ENCODE measurements at places on chromosomes 12 and 14.

DNA sequence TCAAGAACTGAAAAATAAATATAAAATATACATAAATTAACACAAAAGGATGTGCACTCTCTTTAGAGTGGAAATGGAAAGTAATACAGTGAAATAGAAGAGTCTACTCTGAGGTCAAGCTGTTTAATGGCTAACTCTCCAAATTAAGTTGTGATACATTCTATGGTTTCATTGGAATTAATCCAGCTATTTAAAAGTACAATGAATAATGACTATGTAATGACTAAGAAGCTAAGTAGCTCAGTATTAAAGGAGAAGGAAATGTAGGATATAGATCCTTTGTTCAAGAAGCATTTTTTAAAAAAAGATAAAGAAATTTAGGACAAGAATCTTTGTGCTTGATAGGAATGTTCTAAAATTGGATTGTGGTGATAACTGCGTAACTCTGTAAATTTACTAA lies 85.3 kb downstream of the LRP6 start:
- DNase-seq, result no peak

DNA sequence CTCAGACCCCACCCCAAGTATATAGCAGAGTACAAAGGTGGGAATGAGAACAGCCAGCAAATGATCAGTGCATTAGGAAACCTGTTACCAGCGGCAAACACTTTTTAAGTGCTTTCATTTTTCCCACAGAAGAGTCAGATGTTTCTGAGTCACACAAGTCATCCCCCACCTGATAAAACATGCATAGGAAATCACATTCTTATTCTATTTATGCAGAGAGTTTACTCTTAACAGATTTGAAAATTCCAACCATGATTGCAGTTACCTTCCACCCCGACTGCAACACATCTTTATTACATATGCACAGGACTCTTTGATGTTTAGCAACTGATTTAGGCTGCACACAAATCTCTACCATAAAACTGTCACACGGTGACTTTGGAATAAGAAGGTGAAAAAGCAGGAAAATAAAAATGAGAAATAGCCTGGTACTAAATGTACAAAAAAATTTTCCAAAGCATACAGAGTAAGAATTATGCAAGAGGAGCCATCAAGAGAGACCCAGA lies 236.4 kb downstream of the PAWR start:
- no peak for DNase-seq

DNA sequence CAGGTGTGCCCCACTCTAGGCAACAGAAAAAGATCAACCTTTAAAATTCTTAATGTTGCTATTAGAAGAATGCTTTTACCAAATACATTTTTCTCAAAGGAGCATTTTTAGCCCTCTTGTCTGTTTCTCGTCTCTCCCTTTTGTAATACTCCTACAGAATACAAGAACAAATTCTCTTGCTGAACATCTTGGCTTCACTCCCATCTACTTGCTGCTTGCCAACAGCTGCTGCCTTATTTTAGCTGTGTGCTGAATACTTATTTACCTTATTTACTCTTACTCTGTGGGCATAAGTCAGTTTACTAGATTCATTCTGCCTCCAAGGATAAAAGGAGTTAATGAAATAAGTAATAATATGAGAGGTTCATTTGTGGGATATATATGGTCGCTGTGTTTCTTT lies 70.8 kb downstream of the POLR3B start:
- no peak for DNase-seq

GRCh38 chr14:87229131-87229530 lies 763.9 kb downstream of the GALC start:
- no peak for DNase-seq

GRCh38 chr12:42915426-42915825 lies 325.9 kb upstream of the PRICKLE1 start:
- DNase-seq, result no peak

GRCh38 chr12:127771546-127771945 lies 495.4 kb upstream of the TMEM132C start:
- DNase-seq, result no peak

DNA sequence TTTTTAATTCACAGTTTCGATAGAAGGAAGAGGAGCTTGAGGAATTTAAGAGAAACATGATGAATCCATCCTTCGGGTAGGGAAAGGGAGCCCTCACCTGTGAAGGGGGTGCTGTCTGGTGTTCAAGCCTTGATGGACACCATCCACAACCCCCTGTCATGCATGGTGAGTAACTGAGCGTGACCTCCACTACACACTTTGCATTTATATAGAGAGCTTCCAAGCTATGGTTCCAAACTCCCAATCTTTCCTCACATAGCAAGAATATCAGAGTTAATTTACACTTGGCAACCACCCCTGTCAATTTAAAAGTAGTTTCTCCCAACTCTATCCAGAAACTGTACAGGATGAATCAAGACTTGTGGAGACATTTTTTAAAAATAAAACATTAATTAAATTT lies 13.1 kb upstream of the NID2 start:
- DNase-seq, result no peak

DNA sequence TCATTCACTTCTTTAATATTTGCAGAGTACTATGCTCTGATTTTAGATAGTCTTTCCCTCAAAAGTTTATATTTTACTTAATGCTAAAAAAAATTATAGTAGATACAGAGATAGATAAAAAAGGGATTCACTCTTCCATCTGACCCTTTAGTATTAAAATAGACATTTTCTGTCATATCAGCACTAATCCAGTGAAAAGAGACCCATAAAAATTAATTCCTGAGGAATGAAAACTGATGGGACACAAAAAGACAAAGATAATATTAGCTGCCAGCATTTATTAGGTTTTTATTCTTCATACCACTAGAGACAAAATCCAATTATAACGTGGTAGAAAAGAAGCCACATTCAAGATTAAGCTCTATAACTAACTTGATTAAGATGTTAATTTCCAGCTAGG lies 45.3 kb downstream of the SOS2 start:
- no peak for DNase-seq

- no peak for DNase-seq
Measured at GRCh38 chr12:124296295-124296915, 1.5 kb downstream of the RFLNA start.

DNA sequence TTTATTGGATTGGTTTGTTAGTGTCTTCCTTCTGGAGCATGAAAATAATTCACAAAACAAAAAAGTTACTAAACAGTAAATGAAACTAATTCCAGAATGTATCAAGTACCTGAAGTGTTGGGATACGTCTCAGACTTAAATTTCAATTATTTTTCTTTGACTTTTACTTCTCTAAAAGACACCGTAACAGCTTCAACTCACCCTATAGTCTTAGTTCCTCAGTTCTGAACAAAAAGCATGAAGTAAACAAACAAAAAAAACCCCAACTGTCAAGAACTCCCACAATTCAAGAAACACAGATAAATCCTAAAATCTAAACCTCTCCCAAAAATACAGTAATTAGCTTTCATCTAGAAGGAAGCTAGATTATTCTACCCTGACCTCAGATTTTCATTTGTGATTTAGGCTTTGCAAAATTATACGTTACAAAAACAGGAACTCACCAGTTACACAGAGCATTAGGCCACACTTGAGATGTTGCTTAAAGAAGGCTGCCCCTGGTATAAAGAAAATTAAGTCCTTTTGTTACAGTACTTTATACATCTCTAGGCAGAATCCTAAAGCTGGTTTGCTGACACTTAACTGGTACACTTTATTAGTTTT lies 10.2 kb downstream of the HEATR5A start:
- no peak for DNase-seq

GRCh38 chr14:89296281-89296745 lies 120.7 kb downstream of the FOXN3 start:
- DNase-seq, result no peak

DNA sequence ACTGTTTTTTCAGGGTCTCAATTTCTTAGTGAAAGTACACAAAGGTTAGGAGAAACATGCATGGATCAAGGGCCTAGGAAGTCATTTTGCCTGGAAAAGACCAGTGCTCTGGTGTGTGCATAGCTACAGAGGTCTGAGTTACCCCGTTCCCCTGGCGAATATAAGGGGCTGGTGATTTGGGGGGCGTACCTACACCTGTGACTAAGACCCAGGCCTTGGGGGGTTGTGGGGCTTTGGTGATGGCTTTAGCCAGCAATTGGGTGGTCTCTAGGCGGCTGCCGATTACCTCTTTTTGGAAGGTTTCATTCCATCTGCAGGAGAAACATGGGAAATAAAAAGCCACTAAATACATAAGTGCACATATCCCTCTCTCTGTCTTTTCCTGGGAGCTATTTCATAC lies 1.1 kb downstream of the SDR39U1 start:
- no peak for DNase-seq

DNA sequence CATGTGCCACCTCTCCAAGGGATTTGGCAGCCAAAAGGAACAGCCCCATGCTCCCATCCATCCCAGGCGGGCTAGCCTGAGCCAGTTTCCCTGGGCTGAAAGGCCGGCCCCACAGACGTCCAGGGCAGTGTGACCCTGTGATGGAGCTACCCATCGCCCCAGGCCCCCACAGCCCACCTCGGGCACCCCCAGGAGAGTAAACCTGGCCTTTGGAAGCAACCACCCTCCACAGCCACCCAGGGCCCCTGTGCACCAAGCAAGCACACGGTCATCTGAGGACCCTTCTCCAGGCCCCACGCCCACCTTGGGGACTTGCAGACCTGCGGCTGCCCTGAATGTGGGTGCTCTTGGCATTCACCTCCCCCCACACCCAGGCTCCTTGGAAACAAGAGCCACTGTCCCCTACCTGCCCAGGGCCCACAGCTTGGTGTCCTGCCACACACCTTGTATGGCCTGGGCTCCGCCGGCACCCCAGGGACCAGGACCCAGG lies 8.4 kb downstream of the AHNAK2 start:
- DNase-seq, result no peak

DNA sequence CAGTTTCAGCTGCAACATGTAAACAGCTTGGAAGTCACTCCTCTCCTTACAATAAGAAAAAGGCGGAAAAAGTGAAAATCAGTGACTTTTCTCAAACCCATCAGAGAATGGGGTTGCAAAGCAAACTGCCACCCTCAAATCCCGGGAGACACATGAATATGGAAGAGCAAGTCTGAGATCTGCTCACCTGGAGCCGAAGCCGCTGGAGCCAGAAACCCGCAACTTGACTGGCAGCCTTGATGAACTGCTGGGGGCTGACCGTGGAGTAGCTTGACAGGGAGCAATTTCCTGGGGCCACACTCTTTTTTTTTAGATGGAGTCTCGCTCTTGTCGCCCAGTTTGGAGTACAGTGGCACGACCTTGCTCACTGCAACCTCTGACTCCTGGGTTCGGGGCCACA lies 208.2 kb downstream of the KIF26A start:
- no peak for DNase-seq

- DNase-seq, result no peak
Measured at GRCh38 chr12:11622876-11623281, 26.6 kb upstream of the ETV6 start.

GRCh38 chr14:69500736-69501135 lies 16.2 kb downstream of the PLEKHD1 start:
- no peak for DNase-seq

GRCh38 chr12:2541631-2542204 lies 253.1 kb upstream of the FKBP4 start:
- no peak for DNase-seq

DNA sequence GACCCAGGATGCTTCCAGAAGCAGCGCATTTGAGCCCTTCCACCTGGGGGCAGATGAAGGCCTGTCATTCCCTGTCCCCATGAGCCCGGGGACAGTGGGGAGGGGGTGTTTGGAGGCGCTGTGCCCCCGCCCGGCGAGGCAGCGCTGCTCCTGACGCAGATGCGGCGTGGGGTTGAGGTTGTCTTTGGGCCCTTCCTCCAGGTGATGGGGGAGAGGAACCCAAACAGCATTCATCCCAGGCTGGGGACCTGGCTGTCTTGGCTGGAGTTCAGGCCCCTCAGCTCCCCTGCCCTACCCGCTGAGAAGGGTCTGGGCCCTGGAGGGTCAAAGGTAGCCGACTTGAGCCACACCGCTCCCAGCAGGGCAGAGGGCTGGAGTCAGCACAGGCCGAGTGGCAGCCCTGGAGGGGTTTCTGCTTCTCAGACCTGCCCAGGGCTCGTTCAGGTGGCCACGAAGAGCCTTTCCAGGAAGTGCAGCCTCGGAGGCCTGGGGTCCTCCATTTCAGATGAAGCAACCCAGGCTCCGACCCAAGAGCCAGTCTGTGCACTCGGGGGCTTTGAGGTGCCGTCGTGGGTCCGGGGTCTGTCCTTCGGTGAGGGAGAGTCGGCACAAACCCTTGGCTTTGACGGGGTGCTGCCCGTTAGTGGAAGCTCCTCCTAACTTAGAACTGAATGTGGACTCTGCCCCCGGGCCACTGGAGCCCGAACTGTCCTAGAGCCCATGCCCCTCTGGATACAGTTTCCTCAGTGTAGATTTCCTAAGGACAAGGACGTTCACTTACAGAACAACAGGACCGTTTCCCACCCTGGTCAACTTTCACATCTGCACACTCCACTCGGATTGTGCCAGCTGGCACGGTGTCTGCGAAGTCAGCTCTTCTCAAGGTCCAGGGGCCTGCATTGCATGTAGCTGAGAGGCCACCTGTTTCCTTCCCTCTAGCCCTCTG lies 16.1 kb downstream of the ACADS start:
- no peak for DNase-seq

DNA sequence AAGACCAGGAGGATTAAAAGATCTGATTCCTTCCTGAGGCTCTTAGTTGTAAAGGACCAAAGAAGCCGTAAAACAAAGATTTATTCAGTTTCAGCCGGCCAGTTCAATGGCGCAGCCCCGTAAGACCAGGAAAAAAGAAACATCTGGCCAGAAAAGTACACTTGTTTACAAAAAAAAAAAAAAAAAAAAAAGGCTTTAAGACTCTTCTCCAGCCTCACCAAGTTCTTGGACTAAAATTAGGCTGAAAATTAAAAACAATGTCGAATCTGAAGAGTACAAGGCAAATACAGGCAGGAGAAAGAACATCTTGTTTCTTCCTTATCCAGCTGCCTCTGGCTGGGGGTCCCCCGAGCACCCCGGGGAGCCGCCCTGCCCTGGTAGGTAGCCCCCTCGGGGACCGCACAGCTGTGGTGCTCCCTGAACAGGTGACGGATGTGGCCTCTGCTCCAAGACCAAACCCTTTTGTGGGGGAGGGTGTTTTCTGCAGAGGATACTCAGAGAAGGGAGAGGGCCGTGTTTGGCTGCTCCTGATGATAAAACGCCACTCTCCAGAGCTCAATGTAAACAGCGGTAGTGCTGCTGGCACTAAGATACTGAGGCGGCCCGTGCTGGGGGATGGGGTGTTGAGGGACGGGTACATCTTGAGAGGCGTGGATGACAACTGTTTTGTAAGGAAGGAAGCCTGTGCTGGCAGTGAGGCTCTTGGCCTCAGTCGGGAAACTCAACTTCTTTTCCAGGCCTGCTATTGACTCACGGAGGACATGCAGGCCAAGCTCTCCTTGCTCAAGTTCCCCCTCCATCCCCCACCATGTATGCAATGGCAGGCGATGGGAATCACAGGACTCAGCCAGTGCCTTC lies 201.0 kb upstream of the DIO3 start:
- DNase-seq, result no peak

All from AG09309 (cell line).